ENCODE measurements at places on chromosomes 6 and 20.

GRCh38 chr6:901696-902460 lies 208.9 kb upstream of the EXOC2 start:
- DNase-seq, result no peak

DNA sequence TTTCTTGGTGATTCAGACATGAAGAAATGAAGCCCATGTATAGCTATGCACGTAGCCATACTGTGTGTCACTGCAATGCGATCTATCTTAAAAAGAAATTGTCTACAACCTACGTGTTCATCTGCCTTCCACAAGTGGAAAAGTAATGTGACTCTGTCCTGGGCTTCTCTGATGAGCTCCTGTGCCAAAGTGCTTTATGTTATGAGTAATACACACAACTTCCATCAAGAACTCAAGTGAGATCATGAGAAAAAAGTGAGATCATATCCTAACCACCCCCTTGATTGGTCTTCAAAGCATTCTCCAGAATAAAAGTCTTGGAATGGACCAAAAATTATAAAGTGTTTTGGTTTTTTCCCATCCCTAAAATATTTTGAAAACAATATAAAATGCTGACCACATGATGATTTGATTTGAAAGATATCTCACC lies 114.3 kb downstream of the DST start:
- DNase-seq, result no peak

DNA sequence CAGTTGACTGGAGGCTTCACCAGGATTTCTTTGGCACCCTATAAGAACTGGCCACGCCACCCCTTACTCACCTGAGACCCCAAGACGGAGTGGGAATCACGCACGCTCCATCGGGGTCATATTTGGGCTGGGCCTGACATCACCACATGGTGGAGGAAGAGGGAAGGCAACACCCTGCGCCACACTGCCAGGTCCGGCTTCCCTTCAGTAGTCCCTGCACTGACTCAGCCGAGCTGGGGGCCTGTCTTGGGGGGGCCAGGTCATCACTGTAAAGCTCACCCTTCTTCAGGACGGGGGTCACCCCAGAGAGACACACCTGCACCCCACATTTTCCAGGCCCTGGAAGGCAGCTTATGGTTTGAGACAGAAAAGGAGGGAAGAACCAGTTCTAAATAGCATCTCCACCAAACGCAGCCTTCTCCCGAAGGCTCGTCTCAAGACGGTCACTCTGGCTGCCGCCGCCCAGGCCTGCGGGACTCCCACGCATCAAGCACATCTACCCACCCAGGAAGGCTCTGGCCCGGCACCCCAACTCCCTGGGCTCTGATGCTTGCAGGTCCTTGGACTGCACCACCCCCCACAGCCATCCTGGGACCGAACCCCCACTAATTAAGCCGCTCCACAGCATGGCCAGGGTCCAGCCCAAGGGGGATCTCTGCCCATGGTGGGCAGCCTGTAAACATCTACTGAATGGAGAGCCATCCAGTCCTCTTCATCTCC lies 51.8 kb downstream of the GINS1 start:
- no peak for DNase-seq

- no peak for DNase-seq
Measured at GRCh38 chr6:137697267-137697938, 169.7 kb upstream of the TNFAIP3 start.

GRCh38 chr6:9204171-9204570 lies 768.8 kb upstream of the SLC35B3 start:
- DNase-seq, result no peak

GRCh38 chr6:71481801-71482200 lies 193.2 kb downstream of the OGFRL1 start:
- DNase-seq, result no peak

- no peak for DNase-seq
Measured at GRCh38 chr6:143549949-143550268, 38.4 kb upstream of the FUCA2 start.

GRCh38 chr6:29564875-29565274 lies 5.3 kb upstream of the UBD start:
- no peak for DNase-seq

GRCh38 chr6:79158856-79159516 lies 75.5 kb downstream of the HMGN3 start:
- DNase-seq, result no peak

DNA sequence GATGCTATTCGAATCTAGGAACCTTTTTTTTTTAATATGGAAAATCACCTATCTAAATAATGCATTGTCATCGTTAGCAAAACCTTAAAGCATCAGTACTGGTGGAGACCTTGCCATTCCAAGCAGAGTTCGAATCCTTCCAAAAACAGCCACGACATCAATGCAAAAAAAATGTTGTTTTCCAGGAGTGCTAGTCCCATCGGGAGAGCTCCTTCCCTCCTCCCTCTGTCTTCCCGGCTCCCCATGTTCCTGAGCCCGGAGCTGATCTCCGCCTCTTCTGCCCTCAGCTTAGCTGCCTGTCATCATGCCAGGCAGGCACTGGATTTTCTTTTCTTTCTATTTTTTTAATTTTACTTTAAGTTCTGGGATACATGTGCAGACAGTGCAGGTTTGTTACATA lies 153.6 kb upstream of the QKI start:
- DNase-seq, result no peak

- no peak for DNase-seq
Measured at GRCh38 chr6:152948150-152948768, 34.6 kb downstream of the FBXO5 start.

- no peak for DNase-seq
Measured at GRCh38 chr6:148854096-148854495, 107.3 kb downstream of the UST start.

- no peak for DNase-seq
Measured at GRCh38 chr20:50506270-50506579, 4.0 kb upstream of the PTPN1 start.

DNA sequence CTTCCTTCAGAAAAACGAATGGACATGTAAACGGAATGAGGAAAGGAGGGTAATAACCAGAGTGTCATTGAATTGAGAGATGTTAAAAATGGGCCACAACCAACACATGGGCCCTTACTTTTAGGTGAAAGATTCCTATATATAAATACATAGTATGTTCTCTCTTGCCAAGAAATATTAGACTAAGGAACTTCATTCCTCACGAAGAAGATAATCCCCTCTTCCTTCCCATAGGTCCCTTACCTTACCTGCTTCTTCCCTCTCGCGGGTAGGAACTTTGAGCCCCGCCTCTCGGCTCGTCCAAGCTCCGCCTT lies 295 bp upstream of the TBC1D22B start:
- no peak for DNase-seq

GRCh38 chr20:39890697-39891096 lies 798.3 kb downstream of the MAFB start:
- no peak for DNase-seq

GRCh38 chr20:24736131-24736843 lies 212.8 kb upstream of the CST7 start:
- DNase-seq, result no peak

- no peak for DNase-seq
Measured at GRCh38 chr6:29981211-29981812, 39.0 kb downstream of the HLA-A start.

Data from cortex of kidney (tissue), 1 donor.